MCF 10A (cell line): ENCODE measurements at places on chromosomes 6 and 20.

DNA sequence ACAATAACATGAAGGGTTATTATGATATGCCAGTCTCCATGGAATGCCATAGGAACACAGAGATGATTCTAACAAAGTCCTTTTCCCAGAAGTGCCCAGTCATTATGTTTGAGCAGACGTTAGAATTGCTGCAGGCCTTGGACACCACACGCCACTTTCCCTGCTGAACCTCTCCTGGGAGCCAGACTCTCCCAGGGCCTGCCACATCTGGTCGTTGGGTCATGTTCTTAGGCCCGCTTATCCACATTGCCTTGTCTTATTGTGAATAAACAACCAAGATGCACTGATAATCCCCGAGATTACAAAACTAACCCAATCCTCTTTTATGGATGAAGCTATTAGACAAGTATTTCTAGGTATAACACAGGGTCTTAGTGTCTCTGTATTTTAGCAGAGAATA lies 276.5 kb upstream of the CITED2 start:
- DNase-seq = no peak

DNA sequence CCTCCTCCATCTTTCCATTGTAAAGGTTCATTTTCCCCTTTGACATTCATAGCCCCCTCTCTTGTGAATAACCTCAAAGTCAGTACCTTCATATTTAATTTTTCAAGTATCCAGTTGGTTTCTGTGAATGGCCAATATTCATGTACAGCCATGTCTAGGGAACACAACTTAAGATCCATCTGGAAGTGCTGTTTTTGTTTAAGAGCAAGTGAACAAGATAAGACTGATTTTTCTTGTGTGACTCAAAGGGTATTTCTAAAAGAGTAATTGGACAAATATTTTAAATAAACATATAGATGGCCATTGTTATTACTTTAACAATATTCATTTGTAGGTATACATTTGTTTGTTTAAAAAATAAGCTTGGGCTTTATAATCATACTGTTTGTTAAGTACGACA lies 92.9 kb downstream of the RTN4IP1 start:
- no peak for DNase-seq

DNA sequence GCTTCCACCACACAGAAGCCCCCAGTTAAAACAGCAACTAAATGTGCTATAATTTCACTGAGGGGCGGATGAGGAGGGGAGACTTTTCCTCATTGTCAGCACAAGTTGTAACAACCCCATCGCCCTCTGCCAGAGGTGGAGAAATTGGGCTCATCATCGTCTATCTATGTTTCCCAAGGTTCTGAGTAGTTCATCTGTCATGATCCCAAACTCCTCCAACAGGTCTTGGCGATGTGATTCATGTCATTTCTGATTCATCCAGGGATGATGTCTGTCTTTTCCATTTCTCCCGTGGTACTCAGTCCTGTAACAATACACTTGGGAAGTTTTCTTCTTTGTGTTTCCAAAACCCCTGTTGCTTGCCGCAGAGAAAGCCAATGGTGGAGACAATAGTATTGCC lies 51.0 kb downstream of the TFAP2A start:
- DNase-seq = no peak

DNA sequence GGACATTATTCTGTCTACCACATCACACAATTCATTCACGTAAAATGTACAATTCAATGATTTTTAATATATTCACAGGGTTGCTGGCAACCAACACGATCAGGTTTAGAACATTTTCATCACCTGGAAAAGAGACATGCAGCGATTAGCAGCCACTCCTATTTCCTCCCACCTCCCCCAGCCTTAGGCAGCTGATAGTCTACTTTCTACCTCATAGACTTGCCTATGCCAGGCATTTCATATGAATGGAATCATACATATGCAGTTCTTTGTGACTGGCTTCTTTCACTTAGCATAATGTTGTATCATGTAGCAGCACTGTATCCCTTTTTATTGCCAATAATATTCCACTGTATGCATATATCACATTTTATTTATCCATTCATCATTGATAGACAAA lies 31.5 kb upstream of the CTNNBL1 start:
- no peak for DNase-seq

DNA sequence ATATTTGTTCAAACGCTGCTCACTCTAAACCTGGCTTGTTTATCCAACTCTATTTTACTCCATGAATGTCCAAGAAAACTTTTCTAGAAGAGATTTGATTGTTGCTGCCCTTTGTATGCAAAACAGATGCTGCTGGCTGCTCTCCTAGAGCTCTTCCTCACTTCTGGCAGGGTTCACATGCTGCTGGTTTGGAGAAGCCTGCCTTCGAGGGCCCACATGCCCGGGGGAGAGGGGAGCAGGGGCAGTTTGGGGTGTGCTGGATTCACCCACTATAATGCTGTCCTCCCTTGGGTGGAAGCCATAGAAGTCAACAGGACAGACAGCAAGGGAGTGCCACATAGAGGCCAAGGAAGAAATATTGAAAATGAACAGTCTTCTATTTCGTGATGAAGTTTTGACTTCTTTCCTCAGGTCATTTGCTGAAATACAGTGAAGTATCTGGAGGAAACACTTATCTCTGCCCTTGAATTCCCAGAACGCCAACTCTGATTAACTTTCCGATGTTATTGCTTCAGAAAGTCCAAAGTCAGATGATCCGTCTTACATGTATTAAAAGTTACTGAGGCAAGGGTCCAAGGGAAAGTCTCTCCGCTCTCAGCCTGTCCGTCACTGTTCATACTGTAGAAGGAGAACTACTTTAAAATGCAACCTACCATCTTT lies 32.4 kb downstream of the LY86 start:
- no peak for DNase-seq

DNA sequence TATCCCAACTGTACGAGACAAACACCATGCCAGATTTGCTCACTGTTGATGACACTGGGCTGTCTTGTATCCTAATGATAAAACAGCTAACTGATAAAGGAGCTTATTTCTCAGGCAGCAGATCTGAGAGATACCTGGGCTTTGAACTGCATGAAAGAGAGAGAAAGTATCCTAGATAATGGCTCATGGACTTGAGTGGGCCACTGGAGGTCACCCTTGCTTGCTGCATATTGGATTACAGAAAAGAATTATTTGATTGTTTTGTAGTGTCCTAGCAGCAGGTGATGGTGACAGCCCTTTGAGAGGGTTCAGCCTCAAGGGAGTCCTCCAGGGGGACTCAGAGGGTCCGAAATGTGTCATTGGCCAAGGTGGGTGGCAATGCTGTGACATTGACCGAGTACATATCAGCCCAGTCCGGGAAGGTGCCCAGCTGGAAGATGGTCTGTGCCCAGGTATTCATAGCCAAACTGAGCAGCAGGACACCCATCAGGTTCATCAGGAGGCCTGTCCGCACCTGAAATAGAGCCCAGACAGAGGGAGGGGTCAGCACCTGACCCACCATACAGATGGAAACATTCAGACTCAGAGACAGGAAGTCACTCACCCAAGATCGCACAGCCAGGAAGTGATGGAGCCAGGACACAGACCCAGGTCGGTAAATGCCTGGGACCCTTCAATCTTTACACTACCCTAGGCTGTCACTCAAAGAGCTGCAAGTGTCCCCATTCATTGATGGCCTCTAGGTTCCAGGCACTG lies 9.4 kb upstream of the OCSTAMP start:
- DNase-seq = no peak

DNA sequence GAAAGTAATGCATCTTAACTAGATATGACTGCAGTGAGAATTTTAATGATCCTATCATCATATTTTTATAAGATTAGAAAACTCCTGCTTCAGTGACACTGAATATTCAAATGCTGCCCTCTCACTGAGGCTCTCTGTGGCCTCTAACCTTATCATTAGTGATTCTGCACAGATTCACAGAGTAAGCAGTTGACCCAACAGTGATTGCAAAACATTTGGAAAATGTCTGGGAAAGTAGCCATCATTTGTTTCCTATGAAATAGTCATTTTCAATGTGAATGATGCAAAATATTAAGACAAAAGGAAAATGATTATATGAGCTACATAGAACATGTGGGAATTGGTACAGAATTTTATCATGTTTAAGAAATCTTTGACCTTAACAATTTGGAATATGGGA lies 210.3 kb downstream of the TBX18 start:
- peak; percentile 60 for DNase-seq

DNA sequence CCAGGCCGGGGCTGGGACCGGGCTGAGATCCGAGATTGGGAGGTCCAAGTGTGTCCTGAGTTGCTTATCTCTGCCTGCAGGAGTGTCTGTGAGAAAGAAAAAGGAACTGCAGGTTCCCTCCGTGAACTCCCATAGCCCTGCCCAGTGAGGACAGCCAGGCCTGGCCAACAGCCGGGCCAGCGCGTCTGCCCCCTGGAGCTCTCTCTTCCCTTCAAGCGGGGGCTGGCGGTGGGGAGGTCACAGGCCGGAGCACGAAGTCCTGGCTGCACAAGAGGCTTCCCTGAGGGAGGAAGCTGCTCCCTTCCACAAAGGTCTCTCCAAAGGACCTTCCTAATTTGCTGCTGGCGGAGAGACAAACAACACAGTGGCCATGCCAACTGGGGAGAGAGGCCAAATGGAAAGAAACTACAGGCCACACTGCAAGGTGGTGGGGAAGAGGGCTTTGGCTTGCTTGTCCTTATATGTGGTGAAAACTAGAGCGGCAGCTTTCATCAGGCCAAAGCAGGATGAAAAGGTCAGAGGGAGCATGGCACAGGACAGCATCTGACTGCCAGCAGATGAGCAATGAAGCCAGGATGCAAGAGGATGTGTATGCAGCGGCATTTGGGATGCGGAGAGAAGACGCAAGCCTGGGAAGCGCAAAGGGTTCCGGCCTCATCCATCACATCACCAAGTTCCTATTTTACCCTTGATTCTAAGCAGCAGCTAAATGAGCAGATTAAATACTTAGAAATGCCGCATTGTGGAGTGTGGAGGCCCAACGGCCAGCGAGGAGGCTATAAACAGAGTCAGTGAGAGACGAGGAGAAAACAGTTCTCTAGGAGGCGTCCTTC lies 260.0 kb downstream of the ERMARD start:
- DNase-seq = no peak

GRCh38 chr6:39365281-39366074 lies 43.0 kb upstream of the KCNK16 start:
- peak; percentile 51 for DNase-seq
